ENCODE measurements at places on chromosomes 11 and 22. TPM values are rescaled to one million over a fixed set of nuclear protein-coding genes. Genes with fewer than 3 reads are reported as not detected.

GRCh38 chr11:114162719-114163123 is 103.2 kb downstream of the ZBTB16 start:
- DNase-seq, result peak; percentile 98

DNA sequence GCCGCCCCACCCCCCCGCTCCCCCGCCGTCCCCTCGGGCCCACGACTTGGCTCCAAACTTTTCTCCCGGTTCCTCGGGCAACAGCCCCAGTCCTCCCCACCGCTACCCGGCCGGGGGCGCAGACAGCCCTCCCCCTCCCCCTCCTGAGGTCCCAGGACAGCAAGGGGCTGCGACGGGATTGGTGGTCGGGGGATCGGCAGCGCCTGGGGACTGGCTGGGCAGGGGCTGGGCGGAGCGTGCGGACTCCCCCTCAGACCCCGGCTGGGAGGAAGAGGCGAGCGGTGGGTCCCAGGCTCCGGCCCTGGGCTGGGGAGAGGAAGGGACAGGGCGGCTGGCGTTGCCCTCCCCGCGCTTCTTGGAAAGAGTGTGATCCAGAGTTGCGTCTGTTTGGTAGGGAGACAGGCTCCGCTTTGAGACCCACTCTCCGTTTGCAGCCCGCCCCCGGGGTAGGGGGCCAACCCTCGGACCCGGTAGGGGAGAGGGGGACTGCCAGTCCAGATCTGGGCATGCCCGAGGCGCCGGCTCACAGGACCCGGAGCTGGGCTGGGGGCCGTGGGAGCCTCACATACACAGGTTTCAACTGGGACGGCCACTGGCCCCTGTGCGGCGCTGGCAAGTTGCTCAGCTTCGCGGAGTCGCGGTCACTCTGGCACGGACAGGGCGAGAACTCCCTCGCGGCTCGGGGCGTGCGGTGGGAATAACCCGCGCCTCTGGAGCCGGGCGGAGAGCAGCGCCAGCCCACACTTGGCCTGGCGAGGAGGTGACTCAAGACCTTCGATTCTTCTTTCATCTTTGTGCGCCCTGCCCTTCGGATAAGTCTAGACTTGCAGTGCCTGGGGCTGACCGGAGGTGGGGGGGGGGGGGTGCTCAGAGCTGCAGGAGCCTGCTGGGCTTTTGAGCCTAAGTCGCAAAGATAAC is 999 bp downstream of the TSKU start:
- DNase-seq, result no peak

GRCh38 chr11:70582886-70583641 is 184.7 kb downstream of the CTTN start:
- DNase-seq, result no peak

DNA sequence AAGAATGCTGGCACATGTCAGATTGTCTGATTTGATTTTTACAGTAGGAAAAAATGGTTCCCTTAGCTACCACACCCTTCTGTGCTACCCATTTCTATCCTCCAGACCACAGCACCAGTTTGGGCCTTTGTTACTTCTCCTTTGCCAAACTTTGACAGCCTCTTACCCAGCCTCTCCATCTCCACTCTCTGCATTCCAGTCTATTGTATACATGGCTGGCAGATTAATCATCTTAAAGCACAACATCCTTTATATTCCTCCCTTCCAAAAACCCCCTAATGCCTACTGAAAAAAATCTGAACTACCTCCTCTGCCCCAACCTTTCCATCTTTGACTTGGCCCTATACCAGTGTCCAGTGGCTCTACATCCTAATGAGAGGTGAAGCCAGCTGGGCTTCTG is 10.8 kb upstream of the PANX1 start:
- no peak for DNase-seq

DNA sequence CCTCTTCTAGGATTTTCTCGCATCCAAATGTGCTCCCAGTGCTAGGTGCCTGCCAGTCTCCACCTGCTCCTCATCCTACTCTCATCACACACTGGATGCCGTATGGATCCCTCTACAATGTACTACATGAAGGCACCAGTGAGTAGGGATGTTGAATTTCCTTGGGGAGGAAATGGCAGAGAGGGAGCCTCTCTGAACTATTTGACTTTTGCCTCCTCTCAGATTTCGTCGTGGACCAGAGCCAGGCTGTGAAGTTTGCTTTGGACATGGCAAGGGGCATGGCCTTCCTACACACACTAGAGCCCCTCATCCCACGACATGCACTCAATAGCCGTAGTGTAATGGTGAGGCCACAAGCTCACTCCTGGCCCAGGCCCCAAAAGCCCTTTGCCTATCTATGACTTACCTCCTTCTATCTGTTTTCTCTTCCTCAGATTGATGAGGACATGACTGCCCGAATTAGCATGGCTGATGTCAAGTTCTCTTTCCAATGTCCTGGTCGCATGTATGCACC is 2.5 kb downstream of the TAF10 start:
- DNase-seq, result no peak

DNA sequence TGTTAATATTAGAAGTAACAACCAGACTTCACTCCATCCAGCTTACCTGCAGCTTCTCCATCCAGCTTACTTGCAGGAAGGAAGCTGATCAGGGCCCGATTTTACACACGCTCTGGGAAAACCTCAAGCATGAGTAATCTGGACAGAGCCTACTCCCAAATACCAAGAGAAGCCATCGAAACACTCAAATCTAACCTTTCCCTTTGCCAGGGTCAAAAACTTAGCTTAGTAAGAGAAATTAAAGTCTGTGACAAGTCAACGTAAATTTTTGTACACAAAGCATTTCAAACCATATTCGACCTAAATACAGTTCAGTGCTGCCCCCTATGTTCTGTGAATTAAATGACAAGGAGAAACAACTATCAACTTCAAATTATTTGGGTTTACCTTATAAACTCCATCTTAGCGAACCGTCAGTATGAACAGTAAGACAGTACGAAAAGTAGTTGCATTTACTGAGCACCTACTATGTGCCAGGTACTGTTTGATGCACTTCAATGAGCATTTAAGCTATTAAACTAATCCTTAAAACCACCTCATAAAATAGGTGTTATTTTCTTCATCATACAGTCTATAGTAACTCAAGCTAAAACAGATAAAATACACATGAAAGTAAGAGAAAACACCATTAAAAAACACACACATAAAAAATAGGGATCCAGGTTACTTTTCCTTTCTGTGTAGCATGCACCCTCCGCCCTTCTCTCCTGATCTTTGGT is 36.9 kb downstream of the ARFGAP3 start:
- no peak for DNase-seq

- DNase-seq, result no peak
Observed at GRCh38 chr22:38569181-38569971, 607 bp downstream of the DMC1 start.

DNA sequence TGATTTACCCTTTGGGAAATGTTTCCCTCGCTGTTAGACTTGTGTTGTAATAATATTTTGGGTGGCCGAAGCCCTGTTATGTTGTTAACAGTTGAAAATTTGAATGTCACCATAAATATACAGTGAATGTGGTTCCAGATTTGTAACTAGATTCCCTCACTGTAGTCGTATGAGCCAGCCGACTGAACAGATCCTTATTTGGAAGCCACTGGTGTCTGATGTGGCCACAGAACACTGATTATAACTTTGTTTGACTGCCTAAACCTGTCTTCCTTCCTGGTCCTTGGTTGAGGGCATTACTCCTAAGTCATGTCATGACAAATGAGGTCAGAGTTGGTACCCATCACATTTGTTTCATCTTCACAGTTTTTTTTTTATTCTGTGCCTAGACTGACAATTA is 45.4 kb downstream of the YAP1 start:
- no peak for DNase-seq

DNA sequence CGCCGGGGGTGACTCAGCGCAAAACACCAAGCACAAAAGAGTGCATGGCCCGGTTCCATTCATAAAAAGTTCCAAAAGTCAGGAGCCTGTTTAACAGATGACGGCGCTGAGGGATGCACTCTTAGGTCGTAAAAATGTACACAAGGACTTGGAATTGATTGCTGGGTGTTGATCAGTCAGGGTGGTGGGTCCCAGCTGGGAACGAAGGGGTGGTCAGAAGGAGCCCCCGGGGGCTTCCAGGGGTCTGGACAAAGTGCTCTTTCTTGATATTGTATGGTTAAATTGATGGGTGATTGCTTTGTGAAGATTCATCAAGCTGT is 20.7 kb downstream of the IFITM10 start:
- DNase-seq, result no peak

GRCh38 chr11:1153951-1154493 is 3.7 kb upstream of the MUC5AC start:
- DNase-seq, result peak; percentile 25

DNA sequence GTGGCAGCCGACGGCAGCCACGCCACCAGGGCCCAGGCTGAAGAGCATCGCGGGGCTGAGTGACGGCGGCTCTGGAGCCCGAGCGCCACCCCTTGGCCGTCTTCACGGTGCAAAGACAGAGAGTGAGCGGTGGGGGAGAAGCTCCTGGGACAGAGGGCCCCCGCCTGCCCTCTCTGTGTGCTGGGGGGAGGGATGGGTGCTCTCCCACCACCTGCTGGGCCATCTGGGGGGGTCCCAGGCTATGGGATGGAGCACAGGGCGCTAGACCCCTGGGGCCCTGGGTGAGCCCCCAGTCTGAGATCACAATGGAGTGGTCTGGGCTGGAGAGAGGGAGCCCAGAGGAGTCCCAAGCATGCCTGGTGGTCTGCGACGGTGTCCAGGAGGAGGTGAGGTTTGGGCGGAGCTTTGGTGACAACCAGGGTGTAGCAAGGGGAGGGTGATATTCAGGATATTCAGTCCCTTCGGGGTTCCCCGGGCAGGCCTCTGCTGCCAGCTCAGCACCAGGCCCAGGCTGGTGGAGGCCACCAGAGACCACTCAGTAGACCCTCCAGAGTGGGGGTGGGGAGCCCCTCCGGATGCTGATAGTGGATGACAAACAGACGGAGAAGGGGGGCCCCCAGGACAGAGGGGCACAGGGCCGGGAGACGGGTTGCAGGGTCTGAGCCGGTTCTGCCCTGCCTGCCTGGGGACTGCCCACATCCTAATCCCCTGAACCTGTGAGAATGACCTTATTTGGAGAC is 78.1 kb upstream of the PRR5 start:
- no peak for DNase-seq

GRCh38 chr11:71076525-71077304 is 175.7 kb downstream of the SHANK2 start:
- no peak for DNase-seq

DNA sequence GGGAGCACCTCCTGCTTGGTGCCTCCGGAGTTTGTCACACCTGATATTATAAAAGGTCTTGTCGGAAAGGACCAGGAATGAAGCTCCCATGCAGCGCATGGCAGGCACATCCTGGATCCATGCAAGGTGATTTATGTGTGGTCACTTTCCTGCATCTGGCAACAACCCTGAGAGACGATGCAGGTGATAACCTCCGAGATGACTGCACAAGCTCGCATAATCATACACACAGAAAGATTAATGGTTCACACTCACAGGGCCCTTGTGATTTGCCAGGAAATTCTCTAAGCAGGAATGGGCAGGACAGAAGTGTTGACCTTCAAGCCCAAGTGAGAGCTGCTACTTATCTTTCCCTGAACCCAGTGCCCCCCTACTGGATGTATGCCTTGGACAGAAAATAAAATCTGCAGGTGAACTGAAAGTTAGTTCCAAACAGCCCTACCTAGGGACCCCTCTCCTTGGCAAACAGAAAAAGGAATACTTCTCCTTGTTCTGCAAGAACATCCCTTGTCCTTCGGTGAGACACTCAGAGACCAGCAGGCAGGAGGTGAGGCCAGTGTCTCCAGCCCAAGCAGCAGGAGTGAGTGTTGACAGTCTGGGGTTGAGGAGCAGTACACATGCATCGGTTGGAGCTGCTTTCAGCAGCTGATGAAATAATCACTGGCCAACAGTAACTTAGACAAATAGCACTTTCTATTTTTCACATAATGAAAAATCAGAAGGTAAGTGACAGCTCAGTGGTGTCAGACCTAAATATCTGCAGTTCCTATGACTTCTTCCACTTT is 619.4 kb upstream of the B3GAT1 start:
- no peak for DNase-seq

GRCh38 chr22:25402501-25403283 is 161.8 kb upstream of the GRK3 start:
- no peak for DNase-seq

DNA sequence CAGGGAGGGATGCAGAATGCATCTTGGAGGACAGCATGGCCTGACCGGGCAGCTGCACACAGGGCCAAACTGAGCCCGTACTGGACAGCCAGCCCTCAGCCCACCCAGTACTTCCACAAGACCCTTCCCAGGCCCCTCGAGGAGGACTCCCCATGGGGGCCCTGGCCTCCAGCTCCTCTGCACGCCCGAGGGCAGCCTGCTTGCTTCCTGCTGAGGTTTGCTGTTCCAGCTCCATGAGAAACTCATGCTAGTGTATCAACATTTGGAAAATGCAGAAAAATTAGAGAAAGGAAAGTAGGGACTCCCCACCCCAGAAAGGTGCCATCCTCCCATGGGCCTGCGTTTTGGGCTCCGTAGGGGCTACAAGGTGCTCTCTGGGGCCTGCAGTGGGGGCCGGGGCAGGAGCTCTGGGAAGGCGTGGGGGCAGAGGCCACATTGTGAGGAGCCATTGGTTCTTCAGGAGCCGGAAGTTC is 21.3 kb upstream of the CCDC188 start:
- DNase-seq, result no peak

DNA sequence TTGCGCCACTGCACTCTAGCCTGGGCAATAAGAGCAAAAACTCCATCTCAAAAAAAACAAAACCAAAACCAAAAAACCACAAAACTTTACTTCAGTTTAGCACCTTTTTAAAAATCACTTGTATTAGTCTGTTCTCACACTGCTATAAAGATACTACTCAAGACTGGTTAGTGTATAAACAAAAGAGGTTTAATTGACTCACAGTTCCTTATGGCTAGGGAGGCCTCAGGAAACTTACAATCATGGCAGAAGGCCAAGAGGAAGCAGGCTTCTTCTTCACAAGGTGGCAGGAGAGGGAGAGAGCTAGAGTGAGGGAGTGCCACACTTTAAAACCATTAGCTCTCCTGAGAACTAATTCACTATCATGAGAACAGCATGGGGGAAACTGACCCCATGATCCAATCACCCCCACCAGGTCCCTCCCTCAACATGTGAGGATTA is 261.3 kb downstream of the TMEM135 start:
- DNase-seq, result no peak

Gene ATG16L2
- 25.6 TPM for total RNA-seq

Gene ANO1
- total RNA-seq, result 3.0 TPM

Gene MUC5B
- total RNA-seq, result not detected

Gene CKAP5
- total RNA-seq, result 60.0 TPM

Gene EFEMP2
- total RNA-seq, result 81.9 TPM

Gene FAT3
- 3.3 TPM for total RNA-seq

Gene SCGB1D4
- not detected for total RNA-seq

Gene C11orf16
- not detected for total RNA-seq
